T-helper 1 cell (primary cell): ENCODE measurements at places on chromosomes 5 and 9.
A peak's percentile ranks its signal among the peaks of the same experiment; 100 is the strongest.

GRCh38 chr5:102747386-102748166 lies 7.5 kb upstream of the PAM start:
- DNase-seq = no peak

GRCh38 chr5:139524940-139525585 lies 36.1 kb upstream of the UBE2D2 start:
- no peak for DNase-seq

- DNase-seq = no peak
Observed at GRCh38 chr5:1779782-1780613, 19.6 kb downstream of the MRPL36 start.

DNA sequence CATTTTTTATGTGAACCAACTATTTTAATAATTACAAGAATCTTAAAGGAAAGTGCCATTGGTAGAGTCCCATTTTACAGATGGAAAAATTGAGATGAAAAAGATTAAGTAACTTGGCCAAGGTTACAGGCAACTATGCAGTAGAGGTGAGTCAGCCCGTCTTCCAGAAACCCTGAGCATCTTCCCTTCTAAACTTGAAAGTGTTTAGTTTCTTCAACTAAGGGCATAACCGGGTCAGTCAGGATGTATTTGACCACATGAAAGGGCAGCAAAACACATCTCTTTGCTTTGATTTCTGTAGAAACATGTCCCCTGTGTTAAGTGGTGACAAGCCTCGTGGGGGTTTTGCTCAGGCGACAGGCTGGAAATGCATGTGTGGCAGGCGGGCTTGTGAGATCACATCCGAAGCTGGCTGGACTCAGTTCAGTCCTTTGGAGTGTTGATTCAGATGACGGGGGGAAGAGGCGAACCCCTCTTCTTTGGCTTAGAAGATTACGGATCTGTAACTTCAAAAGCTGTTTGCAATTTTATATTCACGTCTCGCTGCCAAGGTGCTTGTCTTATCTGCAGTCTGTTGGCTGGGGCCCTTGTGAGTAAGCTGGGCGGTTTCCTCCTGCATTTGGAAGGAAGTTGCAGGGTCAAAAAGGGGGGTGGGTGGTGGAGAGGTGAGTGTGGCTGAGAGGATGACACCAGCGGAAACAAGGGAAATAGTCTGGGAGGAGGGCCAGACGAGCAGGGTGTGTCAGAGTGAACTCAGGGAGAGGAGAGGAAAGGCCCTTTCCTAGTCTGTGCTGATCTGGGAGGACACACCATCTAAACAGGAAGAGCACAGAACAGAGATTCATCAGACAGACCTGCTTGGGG lies 78.9 kb upstream of the RPS23 start:
- DNase-seq = peak; percentile 69

GRCh38 chr5:143215690-143216089 lies 187.8 kb downstream of the NR3C1 start:
- no peak for DNase-seq

DNA sequence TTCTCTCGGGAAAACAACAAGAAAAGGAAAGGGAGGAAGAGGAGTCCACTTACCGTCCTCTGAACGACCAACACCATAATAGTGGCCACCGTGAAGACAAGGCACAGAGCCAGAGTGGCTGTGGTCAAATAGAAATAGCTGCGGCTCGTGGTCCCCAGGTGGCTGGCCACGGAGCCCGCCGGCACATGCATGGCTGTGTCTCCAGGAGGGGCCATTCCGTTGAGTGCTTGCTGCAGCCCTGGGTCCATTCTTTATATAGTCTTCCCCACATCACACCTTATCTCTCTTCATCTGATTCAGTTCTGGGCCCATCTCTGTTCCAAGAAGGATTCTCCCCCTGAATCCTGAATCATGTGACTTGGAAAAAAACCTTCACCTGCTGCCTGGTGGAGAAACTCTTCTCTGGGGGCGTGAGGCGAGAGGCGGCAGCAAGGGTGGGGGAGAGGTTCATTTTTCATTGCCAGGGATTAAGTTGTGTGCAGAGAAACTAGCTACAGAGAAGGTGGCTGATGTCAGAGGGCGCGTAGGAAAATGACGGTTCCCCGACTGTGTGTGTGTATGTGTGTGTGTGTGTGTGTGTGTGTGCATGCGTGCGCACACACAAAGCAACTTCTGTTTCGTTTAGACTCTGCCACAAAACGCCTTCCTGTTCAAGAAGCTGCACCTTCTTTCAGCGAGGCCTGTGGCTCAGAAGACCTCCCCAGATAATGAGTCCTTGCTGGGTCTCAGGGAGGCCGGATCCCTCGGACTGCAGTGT lies at the start of gene TNFSF8:
Gene TNFSF8 (minus strand): TSS at position 536 of the 757 bp plus-strand sequence. CDS start 288 bp downstream, at position 248.
- DNase-seq = peak; percentile 42

DNA sequence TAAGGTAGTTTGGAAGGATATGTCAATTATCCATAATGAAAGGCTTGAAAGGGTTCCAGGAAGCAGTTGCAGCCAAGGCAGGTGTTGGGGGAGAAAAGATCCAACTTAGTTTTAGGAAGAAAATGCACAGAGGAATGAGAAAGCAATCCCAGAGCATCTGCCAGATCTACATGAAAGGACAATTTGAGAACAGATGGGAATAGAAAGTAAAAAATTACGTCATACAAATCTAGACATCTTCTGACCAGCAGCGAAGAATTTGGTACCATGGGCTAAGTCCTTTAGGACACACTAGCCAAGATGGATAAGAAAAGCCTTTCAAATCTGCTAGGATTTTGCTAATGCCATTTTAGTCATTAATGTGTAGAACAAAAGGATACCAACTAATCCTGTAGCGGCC lies 244.1 kb upstream of the PRR16 start:
- DNase-seq = no peak

DNA sequence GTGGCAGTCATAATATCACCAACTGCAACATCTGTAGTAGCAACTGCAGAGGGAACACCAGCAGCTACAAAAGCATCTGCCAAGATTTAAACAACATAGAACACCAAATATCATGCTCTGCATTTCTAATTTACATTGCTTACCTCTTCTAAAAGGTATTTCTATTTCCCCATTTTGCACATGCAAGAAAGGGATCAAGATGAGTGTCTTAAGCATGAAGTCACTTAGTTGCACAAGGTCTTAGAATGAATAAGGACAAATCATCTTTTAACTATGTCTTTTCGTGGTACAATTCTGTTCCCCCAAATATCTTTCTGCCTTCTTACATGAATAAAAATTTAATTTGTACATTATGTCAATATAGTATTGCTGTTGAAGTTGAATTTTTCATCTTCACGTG lies 1746.4 kb downstream of the EFNA5 start:
- DNase-seq = no peak

- no peak for DNase-seq
Observed at GRCh38 chr5:175654807-175655206, 3.1 kb upstream of the HRH2 start.

DNA sequence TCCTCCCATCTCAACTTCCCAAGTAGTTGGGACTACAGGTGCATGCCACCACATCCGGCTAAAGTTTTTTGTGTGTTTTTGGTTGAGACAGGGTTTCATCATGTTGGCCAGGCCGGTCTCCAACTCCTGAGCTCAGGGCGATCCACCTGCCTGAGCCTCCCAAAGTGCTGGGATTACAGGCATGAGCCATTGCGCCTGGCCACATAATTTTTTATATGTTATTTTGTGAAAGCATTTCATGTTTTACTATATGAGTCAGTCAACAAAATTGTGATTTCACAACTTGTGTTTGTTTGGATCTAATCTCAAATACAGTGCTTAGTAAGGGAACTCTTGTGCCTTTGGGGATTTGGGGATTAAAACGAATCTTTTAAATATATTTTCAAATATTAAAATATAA lies 20.0 kb upstream of the FAM120AOS start:
- DNase-seq = no peak

GRCh38 chr5:136740228-136740627 lies 374.9 kb upstream of the TRPC7 start:
- no peak for DNase-seq

DNA sequence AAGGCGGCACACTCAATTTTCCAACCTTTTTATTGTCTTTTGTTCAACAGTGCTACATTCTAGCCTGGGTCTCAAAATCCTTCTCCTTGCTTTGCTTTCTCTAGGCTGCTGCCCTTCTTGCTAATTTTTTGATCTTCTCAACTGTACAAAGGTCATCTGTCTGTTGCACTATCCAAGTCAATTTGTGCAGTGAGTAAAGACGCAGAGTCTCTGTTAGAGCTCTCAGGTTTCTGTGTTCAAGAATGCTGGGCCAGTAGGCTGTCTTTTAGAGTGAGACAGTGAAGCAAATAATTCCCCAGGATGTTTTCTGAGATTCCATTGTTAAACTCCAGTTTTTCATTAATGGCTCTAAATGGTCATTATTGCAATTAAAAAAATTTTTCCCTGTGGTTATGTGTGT lies 255.7 kb upstream of the ACTBL2 start:
- DNase-seq = no peak

DNA sequence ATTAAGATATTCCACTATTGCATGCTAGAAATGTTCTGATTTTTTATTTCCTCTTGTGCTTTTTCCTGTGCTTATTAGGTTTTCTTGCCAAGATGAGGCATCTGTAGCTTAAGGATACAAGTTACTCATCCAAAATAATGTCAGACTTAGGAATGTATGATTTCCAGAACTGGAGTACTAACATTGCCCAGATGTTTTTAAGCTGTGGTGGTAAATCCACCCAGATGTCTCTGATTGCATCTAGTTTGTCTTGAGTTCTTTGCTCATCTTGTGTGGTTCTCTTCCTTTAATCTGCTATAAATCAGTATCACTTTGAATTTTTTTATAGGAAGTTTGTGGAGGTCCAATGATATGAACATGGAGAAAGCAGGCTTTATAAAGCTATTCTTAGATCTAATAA lies 337.5 kb upstream of the ZNF608 start:
- no peak for DNase-seq
